ENCODE measurements at places on chromosomes 2 and 18.

GRCh38 chr2:233380132-233380895 lies 26.0 kb downstream of the DGKD start:
- DNase-seq, result no peak

- no peak for DNase-seq
Observed at GRCh38 chr2:18045230-18045629, 166.8 kb downstream of the KCNS3 start.

GRCh38 chr18:42030586-42031182 lies 75.7 kb downstream of the PIK3C3 start:
- DNase-seq, result peak; percentile 19

- no peak for DNase-seq
Observed at GRCh38 chr18:55551227-55551626, 36.8 kb downstream of the TCF4 start.

Data from COLO829 (cell line).